T-helper 1 cell (primary cell): ENCODE measurements at places on chromosomes 2 and 18.

DNA sequence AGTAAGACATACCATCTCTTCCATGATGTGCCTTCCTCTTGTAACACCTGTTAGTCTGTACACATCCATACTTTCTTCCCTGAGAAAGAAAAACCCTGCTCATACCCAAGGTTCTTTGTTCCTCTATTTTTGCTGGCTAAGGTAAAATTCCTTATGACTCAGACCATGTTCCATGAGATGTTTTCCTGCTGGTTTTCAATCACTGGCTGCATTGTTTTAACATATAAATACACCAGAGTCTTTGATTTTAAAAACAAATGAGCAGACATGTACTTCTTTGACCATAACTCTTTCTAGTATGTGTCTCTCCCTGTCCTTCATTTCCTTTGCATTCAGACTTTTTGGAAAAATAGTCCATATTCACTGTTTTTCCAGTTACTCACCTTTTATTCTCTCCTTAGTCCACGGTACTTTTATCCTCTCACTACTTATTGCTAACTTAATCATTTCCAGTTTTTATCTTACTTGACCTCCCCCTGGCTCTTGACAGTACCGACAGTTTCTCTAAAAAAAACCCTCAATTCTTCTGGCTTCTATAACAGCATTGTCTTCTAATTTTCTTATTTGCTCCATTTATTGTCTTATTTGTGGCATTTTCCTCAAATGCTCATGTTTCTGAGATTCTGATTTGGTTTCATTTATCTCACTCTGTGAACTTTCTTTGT lies 4.3 kb downstream of the VAPA start:
- no peak for DNase-seq

DNA sequence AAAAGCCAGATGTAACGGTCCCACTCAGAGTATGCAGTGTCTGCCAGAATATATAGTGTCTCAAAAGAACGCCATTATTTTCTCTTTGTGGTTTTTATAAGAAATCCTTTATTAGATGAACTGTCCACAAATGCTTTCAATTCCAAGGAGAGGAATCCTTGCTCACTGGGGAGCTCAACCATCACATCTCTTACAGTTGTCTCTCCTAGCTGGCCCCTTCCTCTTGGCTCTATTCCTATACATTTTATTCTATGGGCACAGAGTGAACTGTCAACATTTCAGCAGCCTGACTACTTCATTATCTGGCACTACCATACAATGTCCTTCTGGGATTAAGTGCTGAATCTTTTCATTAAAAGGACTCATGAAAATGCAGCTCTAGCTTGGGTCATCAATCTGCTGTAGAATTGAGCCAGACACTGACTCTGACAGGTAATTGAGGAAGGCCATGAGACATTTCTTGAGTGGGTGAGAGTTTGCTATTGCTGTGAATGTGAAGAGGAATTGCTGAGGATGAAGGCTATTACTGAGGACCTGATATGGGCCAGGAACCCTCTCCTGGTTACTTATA lies 96.5 kb upstream of the THOC1 start:
- DNase-seq, result no peak

DNA sequence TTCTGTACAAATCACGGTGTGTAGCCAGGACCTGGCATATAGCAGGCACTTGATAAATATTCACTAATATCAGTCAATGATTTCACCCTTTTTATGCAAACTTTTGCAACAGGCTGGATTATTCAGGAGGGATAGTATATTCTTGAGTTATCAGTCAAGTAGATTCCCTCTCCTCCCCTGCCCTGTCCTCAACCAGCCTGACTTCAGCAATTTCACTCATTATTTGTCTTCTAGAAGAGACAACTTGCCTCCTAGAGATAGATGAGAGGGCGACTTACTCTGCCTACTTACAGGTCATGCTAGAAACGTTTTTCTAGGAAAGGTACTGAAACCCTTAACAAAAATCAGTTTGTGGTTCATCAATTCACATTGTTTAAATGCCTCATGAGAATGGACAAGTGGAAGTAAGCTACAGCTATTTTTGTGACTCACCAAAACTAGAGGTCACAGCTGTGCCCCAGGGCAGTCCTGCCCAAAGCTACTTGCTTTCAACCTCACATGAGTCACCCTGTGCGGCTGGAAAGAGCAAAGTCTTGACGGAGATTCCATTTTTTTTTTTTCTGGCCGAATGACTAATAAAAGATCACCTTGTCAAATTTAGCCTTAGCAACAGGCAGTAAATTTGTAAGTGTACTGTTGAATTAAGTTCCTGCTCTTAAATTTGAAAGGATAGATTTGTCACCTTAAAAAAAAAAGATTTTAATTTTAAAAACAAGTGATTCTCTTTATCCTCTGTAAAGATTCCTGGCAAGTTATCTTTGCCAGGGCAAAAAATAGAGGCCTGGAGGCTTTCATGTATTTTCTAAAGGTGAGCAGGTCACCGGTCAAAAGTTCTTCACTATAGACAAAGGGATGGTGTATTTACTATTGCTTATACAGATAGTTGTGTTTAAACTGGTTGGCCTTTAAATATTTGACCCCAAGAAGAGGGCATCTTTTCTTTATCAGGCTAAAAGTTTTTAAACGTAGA lies 109.0 kb upstream of the SLC35G4 start:
- DNase-seq, result no peak

GRCh38 chr2:107525406-107525805 lies 301.3 kb upstream of the RGPD4 start:
- DNase-seq, result no peak

DNA sequence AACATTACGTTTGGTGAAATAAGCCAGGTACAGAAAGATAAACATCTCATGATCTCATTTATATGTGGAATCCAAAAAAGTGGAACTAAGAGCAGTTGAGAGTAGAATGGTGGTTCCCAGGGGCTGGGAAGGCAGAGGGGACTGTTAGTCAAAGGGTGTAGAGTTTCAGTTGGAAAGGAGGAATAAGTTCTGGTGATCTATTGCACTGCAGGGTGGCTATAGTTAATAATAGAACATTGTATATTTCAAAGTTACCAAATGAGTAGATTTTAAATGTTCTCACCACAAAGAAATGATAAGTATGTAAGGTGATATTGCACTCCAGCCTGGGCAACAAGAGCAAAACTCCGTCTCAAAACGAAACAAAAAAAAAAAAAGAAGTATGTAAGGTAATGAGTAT lies 260.1 kb upstream of the RAB6C start:
- no peak for DNase-seq

GRCh38 chr2:27086724-27087593 lies at the start of gene KHK:
KHK (plus strand) TSS chr2:27086772; CDS start chr2:27087260, 488 bp downstream.
- no peak for DNase-seq

DNA sequence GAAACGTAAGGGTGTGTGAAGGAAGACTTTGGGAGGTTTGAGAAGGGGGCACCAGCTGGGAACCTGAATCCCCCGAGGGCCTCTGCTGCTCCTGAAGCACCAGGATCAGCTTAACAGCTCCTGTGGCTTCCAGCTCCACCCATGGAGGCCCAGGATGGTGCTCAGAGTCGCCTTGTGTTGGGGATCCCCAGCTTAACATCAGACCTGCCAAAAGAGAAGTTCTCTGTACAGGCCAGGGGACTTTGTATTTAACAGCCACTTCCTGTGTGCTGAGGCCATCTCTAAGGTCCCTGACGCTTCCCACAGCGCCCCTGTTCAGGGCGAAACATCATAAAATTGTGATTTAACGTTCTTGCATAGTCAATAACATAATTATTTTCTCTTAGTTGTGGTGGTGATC lies 77.5 kb downstream of the NCK2 start:
- DNase-seq, result no peak

GRCh38 chr2:120262150-120262549 lies 9.5 kb downstream of the RALB start:
- DNase-seq, result peak; percentile 25

- DNase-seq, result no peak
Observed at GRCh38 chr2:235594041-235594440, 100.2 kb downstream of the AGAP1 start.

DNA sequence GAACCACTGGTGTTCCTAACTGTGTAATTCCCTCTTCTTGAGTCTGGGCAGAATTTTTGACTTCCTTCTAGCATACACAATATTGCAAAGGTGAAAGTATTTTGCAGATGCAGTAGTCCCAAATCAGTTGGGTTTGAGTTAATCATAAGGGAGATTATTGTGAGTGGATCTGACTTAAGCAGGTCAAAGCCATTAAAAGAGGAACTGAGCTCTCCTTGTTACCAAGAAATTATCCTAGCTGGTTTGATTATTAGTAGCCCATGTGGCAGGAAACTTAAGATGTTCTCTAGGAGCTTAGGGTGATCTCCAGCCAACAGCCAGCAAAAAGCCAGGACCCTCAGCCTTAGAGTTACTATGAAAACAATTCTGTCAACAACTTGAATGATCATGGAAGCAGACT lies 221.8 kb downstream of the RPIA start:
- no peak for DNase-seq

DNA sequence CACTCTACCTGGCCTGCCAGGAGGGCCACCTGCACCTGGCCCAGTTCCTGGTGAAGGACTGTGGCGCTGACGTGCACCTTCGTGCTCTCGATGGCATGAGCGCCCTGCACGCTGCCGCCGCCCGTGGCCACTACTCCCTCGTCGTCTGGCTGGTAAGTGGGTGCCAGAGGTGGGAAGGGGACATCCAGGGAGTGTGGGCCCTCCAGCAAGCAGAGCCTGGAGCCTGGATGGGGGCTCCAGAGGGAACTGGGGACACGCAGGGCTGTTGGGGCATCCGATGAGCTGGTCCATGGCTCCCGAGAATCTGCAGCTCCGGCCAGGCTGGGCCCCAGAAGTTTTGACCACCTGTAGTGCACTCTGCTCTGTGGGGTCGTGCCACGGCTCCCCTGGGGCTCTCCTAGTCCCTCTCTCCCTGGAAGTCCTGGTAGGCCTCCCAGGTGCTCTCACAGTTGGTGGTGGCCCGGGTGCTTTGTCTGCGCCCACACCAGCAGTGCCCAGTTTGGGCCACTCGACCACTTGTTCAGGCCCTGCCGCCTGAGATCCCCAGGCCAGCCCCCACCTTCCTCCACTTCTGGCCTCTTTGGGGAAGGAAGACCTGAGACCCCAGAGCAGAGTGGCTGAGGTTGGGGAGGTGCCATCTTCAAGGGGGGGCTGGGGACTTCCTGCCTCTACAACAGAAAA lies 4.7 kb downstream of the ESPNL start:
- DNase-seq, result no peak

- no peak for DNase-seq
Observed at GRCh38 chr2:72676341-72677025, 149.3 kb downstream of the EXOC6B start.

- DNase-seq, result no peak
Observed at GRCh38 chr18:64210401-64210949, 61.6 kb upstream of the LINC00305 start.

GRCh38 chr18:62614494-62614893 lies 91.7 kb downstream of the ZCCHC2 start:
- no peak for DNase-seq

DNA sequence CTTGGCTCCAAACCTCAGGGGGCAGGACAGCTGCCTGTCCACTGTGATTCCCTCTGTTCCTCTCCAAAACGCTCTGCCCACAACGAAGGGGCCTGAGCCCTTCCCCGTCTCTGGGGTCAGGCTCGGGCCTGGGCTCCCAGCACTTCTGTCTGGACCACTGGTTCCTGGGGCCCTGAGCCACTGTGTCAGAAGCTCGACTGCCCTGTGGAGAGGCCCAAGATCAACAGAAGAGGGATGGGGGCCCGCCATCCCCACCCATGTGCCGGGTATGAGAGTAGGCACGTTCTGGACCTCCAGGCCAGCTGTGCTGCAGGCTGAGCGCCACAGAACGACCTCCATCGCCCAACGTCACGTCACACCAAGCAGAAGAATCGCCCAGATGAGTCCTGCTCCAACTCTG lies 119.9 kb upstream of the HS6ST1 start:
- no peak for DNase-seq

- DNase-seq, result no peak
Observed at GRCh38 chr2:27130396-27130795, 4.0 kb downstream of the PREB start.

DNA sequence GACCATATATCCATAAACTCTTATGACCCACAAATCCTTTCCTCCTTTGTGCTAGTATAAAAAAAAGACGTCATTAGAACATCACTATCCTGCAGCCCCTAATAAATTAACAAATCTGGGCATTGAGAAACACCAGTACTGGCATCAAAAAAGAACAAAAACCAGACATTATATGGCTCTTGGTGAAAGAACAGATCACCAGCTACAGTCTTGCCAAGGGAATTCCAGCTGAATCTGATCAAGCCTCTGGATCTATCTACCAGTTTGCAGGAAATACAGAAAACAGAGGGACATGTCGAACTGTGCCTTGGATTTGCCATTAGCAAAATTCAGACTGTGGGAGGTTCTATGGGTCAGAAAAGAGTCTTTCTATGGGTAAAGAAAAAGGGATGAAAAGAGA lies 93.7 kb upstream of the DDX18 start:
- no peak for DNase-seq

- no peak for DNase-seq
Observed at GRCh38 chr2:224793946-224794345, 77.8 kb upstream of the CCDC195 start.

GRCh38 chr2:178115271-178115670 lies 3.0 kb downstream of the RBM45 start:
- DNase-seq, result no peak

GRCh38 chr2:111118981-111119821 lies 1.5 kb upstream of the BCL2L11 start:
- DNase-seq, result no peak

- peak; percentile 23 for DNase-seq
Observed at GRCh38 chr2:147182260-147182659, 662.6 kb upstream of the ACVR2A start.

DNA sequence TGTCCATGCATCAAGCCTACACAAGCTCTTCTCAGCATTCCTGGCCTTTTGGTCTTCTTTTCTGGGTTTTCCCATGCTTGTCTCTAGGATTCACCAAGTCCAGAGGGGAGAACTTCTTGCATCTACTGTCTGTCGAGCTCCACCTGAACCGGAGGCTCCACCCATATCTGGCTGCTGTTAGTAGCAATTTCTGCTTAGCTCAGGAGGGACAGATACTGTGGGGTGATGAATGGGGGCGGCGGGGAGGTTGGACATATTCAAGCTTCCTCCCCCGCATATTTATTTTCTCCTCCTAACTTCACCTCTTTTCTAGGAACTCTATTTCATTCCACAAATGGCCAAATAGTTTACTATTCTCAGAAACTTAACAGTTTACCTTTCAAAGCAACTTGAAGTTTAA lies 163.5 kb downstream of the PTH2R start:
- no peak for DNase-seq

GRCh38 chr18:50602466-50602865 lies 42.6 kb downstream of the MAPK4 start:
- DNase-seq, result no peak

DNA sequence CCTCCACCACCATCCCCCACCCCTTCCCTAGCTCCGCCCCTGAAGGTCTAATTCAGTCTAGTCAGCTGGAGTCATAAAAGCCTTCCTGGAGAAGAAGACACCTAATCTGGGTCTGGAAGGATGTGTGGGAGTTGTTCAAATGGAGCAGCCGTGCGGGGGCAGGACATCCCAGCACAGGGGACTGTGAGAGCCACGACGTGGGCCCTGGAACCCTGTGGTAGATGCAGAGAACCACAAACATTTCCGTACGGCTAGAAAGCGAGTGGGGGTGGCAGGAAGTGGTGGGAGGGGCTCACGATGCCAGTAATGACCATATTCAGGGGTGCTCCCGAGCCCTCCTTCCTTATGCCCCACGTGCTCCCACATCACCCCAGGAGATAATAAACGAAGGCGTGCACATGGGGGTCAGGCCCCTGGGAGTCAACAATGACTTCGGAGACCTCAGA lies 20.9 kb upstream of the COL6A3 start:
- DNase-seq, result peak; percentile 77
